Daoy (cell line): ENCODE measurements at places on chromosomes 2 and 18.

GRCh38 chr18:12106471-12106870 is 12.8 kb downstream of the ANKRD62 start:
- no peak for DNase-seq

DNA sequence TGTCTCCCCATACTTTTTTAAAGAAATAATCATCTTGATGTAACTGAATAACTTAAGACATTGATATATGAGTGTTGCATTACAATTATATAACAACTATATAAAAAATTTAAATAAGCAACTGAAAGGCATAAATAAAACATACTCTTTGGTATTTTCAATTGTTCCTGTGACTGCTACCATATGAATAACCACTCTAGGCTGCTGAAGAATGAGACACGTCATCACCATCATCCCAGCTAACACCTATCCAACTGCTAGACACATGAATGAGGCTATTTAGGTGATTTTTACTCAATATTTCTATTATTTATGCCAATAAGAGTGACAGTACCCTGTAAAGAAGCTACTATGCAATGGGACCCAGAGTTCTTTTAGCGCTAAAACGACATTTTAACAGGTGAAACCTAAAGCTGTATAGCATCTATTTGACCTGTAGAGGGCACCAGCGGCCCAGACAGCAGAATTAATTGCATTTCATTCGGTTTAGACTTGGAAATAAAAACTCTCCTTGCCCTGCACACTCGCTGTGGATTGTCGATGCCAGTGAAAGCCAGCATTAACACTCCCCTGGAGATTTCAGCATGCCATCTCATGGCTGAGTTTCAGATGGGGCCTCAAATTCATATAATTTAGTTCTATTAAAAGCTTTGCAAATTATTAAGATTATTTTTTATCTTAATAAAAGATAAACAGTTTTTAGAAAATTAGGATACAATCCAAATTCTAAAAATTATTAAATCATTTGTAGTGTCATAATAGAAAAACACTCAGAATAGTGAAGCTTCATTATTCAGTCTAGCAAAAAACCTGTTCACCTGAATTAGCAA is 89.4 kb upstream of the MAP2 start:
- DNase-seq: peak; percentile 56

GRCh38 chr2:120733238-120733932 is 2.3 kb upstream of the GLI2 start:
- no peak for DNase-seq

DNA sequence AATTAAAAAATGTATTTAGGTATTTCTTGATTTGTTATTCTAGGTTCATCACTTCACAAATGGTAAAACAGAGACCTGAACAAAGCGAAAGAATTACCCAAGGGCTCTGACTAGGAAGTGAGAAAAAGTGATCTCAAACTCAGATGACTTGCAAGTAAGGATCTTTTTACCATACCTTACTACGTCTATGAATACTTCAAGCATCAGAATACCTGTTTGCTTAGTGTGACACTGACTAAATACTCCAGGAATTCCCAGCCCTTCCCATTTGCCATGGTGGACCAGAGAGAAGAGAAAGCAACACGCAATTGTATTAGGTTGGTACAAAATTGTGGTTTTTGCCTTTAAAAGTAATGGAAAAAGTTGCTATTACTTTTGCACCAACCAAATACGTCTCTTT is 35.8 kb upstream of the FIGN start:
- DNase-seq: peak; percentile 12

DNA sequence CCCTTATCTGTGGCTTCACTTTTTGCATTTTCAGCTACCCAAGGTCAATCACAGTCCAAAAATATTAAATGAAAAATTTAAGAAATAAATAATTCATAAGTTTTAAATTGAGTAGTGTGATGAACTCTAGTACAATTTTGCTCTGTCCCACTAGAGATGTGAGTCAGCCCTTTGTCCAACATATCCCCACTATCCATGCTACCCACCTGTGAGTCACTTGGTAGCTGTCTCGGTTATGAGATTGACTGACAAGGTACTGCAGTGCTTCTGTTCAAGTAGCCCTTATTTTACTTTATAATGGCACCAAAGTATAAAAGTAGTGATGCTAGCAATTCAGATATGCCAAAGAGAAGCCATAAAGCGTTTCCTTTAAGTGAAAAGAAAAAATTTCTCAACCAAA is 28.8 kb downstream of the ADCY3 start:
- no peak for DNase-seq
